ENCODE measurements at places on chromosomes 3 and 15.

DNA sequence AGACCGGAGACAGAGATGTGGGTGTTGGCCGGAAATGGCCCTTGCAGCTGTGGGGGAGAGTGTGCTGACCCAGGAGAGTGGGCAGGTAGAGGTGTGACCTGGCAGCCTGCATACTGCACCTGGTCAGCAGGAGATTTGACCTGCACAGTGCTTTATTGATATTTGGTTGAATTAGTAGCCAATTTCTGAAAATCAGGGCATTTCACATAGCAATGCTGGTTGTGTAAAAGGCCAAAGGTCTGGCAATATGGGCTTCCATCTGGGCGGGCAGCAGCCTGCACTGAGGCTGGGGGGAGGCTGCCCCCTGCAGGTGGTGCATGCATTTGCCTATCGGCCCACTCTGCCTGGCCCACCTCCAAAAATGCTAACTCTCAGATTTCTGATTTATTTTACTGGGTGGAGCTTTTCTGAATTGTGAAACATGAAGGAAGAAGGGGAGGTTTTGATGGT, 9.4 kb upstream of the MGLL start:
- no peak for DNase-seq

GRCh38 chr3:65562447-65562846, 476.3 kb downstream of the MAGI1 start:
- DNase-seq = no peak

DNA sequence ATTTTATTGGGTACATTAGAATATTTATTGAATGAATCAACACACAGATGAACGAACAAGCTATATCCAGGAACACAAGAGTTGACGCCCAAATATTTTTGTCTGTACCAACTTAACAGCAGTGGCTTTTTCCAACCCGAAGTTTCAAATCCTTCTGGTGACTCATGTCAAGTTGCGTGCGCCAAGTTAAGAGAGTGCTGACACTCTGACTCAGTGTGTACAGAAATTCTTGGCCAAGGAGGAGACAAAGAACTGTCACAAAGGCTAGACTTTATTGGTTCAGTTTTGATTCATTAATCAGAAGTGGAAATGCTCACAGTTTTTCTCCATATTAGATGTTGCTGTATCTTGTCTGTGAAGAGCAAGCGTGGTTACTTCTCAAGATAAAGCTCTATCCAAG, 59.6 kb upstream of the TSC22D2 start:
- DNase-seq = no peak

DNA sequence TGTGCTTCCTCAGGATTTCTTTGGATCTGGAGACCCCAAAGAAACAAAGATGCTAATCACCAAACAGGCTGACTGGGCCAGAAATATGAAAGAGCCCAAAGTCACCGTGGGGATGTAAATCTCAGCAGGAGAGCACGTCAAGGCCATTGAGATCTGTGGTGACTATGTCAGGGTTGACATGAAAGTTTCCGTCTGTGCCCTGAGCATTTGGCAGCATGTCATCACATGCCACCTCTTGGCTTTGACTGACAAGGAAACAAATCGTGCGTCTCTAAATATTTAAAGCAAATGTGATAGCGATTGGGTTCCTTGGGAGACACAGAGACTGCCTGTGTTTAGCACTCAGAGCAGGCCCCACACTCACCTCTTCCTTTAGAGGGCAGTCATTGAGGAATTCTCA, 35.2 kb downstream of the EFCAB12 start:
- no peak for DNase-seq

GRCh38 chr15:34588046-34588674, 4.7 kb upstream of the GOLGA8B start:
- peak; percentile 35 for DNase-seq

DNA sequence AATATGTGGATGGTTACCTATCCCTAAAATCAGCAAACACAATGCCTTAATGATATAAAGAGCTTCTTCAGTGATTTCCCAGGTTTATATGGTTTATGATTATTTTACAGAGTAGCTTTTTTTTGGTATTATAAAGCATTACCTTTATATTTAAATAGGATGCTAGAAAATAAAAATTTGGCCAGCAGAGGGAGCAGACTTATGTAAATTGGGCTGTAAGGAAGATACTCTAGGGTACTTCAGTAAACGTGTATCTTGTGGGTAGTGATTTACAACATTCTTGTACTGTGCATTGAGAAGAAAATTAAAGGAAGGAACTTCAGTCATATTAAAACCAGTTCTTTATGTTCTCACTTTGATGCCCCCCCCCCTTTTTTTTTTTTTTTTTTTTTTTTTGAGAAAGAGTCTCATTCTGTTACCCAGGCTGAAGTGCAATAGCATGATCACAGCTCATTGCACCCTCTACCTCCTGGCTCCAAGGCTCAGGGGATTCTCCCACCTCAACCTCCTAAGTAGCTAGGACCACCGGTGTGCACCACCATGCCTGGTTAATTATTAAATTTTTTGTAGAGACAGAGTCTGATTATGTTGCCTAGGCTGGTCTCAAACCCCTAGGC, 167.9 kb downstream of the BBX start:
- DNase-seq = peak; percentile 88

DNA sequence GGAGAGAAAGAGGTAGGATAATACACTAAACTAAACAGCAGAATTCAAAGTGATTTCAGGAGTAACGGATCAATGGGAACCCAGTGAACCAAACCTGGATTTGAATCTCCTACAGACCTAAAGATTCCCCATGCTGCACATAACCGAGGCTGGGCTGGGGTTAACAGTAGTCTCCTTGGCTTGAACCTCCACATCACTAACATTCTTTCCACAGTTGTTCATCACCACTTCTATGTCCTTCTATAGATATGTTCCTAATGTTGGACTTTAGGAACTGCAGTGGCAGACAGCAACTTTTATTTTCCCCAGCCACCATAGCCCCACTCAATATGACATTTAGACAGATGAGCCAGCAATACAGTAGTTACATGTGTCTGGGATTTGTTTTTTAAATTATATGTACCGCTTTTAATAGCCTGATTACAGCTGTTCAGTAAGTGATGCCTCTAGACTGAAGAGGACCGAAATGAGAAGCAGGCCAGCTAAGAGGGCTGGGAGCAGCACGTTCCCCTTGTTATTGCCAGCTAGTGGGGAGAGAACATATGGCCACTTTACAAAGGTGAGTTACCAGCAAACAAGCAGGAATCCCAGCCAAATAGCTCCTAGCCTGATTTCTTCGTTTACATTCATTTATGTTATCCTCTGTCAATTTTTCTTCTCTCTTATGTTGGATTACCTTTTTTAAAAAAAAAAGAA, 472.6 kb upstream of the CDIN1 start:
- no peak for DNase-seq

DNA sequence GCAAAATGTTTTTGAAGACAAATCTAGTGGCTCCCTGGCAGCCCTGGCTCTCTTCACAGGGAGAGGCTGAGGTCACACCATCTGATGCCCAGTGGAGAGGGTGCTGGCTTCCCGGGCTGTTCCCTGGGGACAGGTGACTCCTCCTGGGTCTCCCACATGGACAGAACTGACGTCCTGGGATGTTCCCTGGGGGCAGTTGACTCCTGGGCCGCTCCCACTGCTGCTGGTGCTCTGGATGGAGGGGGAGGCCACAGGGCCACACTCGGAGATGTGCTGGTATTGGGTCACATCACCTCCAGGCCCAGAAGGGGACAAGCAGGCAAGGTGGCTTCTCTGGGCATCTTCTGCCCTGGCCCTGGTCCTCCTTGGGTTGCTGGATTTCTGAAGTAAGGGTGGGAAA, 27.8 kb upstream of the ACAD9 start:
- DNase-seq = no peak

- no peak for DNase-seq
Measured at GRCh38 chr3:117922039-117922438, 1112.6 kb downstream of the IGSF11 start.

DNA sequence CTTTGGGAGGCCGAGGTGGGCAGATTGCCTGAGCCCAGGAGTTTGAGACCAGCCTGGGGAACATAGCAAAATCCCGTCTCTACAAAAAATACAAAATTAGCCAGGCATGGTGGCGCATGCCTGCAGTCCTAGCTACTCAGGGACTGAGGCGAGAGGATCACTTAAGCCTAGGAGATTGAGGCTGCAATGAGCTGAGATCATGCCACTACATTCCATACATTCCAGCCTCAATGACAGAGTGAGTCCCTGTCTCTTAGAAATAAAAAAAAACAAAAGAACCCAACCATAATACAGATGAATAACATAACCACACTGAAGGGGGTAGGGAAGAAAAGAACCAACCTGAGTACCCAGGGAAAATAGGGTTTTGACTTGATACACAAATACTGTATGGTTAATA, 19.7 kb upstream of the CGNL1 start:
- no peak for DNase-seq

GRCh38 chr3:194837457-194838127, 151.9 kb downstream of the FAM43A start:
- no peak for DNase-seq

GRCh38 chr15:58142827-58143461, 4.8 kb downstream of the AQP9 start:
- no peak for DNase-seq

DNA sequence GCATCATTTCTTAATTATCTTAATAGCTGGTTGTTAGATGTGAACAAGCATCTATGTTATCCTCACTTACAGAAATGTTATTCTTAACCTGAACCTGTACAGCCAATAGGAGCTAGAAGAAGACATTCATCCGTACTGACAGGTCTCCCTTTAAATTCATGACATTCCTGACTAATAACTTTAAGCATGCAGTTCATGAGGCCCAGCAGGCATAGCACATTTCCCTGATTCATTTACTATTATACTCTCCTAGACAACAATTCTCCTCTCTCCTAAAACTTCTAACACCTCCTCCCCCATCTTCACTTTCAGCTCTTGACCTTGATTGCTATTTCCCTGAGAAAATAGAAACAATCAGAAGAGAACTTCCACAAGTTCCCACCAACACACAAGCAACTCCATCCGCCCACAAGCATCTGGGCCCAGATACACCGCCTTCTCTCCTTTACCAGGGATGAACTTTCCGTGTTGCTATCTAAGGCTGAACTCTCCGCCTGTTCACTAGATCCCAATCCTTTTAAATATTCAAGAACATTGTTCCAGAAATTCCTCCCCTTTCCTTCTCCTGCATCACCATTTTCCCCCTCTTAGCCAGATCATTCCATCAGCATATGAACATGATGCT, 62.9 kb upstream of the SPRED1 start:
- no peak for DNase-seq

DNA sequence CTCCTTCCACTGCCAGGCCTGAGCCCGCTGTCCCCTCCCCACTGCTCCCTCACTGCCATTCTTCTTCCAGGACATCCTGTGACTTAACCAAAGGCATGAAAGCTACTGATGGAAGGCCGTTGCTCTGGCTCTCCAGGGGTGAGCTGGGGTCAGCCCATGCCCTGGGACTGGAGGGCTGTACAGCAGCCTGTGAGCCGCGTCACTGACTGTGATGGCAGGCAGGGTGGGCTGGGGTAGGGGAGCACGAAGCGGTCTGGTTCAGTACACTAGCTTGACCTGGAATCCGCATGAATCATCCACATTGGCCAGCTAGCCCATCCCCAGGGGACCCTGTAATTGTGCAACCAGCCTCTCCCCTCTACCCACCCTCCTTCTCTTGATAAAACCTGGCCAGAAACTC, 30.8 kb downstream of the CORO2B start:
- no peak for DNase-seq

DNA sequence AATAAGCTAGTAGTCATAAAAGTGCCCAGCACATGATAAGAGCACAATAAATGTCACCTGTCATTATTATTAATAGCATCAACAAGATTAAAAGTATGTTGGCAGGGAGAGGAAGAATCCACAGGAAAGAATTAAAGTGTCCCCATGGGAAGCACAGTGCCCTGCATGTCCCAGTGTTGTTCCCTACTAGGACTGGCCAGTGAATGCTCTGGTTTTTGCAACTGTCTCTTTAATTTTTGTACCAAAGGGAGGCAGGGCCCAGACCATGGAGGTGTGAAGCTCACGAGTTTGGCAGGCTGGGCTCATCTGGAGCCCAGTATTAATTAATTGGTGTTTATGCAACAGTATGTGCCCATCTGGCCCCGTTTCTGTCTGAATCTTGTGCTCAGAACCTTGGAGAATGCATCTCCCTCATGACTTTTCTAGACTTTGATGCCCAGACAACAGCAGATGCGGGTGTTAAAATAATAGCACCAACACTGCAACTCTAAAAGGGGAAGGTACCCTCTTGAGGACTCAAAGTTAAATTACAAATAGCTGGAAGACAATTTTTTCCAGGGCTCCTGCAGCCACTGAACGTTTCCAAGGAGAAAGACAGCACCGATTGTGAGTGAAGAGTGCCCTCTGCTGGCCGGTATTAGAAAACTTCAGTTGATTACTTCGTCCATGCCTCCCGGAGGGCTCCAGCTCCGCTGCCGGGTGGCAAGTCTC, 71.9 kb upstream of the SPATA12 start:
- peak; percentile 98 for DNase-seq

DNA sequence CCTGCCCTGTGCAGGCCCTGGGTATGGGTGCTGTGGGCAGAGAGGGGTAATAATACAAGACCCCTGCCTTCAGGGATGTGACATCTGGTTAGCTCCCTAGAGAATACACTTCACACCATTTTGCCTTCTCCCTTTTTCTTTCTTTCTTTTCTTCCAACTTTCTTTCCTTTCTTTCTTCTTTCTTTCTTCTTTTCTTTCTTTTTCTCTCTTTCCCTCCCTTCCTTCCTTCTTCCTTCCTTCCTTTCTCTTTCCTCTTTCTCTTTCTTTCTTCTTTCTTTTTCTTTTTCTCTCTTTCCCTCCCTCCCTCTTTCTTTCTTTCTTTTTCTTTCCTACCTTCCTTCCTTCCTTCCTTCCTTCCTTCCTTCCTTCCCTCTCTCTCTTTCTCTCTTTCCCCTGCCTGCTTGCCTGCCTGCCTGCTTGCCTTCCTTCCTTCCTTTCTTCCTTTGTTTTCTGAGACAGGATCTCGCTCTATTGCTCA, 68.4 kb upstream of the ABHD17C start:
- DNase-seq = no peak

DNA sequence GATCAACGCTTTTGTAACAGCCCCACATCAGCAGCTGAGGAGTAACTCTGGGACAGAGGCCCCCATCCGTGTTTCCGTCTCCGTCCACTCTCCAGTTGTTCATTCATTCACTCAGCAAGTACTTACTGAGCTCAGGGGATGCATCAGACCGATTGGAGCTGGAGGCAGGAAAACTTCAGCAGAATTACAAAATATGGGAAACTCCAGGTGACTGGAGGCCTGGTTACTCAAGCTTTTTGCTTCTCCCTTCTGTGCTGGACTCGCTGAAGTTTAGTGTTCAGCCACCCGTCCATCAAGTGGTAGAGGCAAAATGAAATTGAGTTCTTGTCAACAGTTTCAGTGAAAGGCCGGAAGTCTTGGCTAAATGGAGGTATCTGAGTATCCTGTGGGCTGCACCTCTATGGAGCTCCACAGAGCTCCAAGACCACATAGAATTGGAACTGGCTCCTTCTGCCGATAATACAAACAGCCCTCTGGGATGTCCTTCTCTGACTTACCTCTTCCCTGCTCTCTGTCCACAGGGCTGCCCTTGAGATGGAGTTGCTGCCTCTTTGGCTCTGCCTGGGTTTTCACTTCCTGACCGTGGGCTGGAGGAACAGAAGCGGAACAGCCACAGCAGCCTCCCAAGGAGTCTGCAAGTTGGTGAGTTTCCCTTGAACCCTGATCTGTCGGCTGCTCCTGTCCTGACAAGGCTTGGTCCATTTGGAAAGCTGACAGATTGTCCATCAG, 14.7 kb downstream of the NRROS start:
- no peak for DNase-seq

All from spinal cord (tissue), 10 donors.